ENCODE measurements at places on chromosomes 4 and X. TPM values are rescaled to one million over a fixed set of nuclear protein-coding genes. Genes with fewer than 3 reads are reported as not detected.

DNA sequence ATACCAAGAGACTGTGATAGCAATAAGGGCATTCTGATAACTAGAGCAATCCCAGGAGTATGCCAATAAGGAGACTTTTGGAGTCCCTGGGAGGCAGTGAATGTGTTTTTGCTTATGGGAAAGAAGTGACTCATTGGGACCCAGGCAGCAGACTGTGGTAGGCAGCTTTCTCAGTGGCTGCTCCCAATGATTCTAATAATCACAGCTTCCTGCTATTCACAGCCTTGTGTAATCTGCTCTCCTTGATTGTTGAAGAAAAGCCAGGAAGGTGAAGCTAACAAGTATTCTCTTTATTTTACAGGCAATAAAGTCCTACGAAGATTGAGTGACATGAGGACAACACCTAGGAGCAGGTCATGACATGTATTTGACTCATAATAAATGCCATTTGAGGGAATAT lies 70.3 kb upstream of the DDX60 start:
- no peak for DNase-seq

DNA sequence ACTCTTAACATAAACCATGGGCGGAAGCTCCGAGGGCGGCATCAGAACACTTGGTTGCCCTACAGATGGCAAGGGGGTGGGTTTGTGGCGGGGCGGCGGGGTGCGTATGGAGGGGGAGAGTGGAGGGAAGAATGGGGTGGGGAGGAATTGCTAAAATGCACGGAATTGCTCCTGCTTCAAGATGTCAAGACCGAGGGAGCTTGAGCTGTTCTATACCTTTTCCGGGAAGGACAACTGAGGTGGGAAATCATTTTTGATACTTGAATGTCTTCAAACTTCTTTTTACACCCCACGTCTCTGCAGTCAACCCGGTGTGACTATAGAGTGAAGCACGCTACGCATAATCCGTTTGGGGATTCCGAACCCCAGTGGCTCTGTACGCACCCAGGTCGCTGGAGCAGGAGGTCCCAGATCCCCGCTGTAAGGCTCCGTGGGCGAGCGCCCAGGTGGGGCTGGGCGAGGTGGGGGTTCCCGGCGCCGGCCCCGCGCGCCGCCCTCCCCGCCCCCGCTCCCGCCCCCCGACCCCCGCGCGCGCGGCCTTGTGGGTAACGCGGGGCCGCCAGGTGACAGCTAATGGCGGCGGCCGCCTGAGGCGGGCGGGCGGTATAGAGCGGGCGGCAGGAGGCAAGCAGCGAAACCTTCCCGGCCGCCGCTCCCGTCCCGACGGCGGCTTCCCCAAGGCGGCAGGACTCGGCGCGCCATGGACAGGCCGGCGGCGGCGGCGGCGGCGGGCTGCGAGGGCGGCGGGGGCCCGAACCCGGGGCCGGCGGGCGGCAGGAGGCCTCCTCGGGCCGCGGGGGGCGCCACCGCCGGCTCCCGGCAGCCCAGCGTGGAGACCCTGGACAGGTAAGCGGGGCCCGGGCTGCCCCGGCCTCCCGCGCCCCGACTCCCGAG lies at the start of gene MTMR1:
TSS of gene MTMR1 (plus strand) at position 566 of the 894 bp plus-strand sequence. CDS start at position 701, 135 bp downstream.
- no peak for DNase-seq

DNA sequence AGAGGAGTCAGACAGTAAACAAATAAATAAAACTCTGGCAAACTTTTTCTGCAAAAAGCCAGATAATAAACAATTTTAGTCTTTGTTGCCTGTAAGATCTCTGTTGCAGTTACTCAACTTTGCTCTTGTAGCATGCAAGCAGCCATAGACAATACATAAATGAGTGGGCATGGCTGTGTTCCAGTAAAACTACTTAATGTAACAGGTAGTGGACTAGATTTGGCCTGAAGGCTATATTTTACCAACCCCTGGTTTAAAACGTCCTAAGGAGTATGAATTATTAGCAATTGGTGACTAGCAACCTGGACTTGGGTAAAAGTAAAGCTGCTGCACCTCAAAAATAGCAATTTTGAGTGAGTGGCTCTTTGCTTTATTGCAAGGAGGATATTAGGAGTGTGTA lies 30.9 kb downstream of the SLAIN2 start:
- DNase-seq = no peak

DNA sequence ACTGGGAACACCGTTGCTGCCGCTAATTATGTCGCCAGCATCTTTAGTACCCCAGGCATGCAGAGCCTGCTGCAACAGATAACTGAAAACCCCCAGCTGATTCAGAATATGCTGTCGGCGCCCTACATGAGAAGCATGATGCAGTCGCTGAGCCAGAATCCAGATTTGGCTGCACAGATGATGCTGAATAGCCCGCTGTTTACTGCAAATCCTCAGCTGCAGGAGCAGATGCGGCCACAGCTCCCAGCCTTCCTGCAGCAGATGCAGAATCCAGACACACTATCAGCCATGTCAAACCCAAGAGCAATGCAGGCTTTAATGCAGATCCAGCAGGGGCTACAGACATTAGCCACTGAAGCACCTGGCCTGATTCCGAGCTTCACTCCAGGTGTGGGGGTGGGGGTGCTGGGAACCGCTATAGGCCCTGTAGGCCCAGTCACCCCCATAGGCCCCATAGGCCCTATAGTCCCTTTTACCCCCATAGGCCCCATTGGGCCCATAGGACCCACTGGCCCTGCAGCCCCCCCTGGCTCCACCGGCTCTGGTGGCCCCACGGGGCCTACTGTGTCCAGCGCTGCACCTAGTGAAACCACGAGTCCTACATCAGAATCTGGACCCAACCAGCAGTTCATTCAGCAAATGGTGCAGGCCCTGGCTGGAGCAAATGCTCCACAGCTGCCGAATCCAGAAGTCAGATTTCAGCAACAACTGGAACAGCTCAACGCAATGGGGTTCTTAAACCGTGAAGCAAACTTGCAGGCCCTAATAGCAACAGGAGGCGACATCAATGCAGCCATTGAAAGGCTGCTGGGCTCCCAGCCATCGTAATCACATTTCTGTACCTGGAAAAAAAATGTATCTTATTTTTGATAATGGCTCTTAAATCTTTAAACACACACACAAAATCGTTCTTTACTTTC lies 1.8 kb downstream of the UBQLN2 start:
- no peak for DNase-seq

DNA sequence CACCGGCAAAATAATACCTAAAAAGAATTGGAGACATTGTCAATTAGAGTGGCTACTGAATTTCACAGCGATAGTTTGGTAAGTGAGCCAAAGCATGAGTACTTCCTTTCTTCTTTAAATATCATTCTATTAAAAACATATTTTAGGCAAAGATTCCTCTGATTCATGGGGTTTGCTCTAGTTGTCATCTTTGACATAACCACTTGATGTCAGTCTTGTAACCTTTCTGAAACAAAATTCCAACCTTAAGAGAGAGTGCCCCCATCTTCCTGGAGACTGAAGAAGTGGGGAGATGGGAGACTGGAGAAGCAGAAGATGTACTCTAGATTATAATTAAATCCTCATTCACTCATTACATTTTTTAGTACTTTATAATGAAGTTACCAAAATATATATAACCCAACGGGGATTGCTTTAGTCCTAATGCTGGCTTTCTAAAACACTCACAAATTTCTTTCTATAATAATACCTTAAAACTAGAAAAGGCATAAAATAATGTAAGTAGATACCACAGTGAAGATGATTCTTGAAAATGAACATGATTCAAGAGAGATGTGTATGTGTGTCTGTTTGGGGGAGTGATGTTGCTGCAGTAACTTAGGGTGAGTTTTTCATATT lies 96.4 kb downstream of the EMCN start:
- DNase-seq = no peak

FMR1NB gene
- total RNA-seq = not detected

MUC7 gene
- total RNA-seq = not detected

Data from ureter (tissue), 1 donor.